Astrocyte (in vitro differentiated cells and primary cell): ENCODE measurements at places on chromosomes 12 and 14.

DNA sequence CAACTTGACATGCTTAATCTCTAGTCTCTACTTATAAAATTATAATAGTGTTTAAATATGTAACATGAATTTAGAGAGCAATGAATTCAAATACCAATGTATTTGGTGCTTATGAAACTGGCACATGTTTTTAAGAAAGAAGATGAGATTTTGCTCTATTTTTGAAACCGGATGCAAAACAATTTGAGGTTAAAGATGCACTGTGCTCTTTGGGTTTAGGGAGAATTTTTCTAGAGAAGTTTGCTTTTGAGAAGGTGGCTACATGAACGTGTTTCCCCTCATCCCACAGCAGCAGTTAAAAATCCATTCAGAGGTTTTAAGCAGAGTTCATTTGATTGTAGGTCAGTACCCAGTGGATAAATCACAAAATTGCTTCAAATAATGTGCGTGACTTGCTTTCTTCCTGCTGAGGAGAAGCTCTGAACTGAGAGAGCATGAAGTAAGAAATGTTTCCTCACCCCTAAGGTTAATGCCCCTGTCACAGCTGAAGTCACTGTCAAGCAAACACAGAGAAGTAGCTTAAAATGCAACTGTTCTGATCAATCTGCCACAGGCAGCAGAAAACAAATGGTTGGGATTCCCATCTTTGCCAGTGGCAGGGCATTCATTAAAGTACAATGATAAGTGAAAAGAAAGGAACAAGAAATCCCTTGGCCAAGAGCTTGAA, 241.9 kb upstream of the SYT1 start:
- no peaks in the 10 kb centered on the region for H3K27me3 ChIP-seq
- no peaks in the 10 kb centered on the region for H3K36me3 ChIP-seq
- DNase-seq: no peak
- H3K4me1 ChIP-seq: no peaks in the 10 kb centered on the region

- H3K4me1 ChIP-seq: no peaks in the 10 kb centered on the region
- H3K36me3 ChIP-seq: no peaks in the 10 kb centered on the region
- no peaks in the 10 kb centered on the region for H3K27me3 ChIP-seq
- H3K4me3 ChIP-seq: no peak overlapping the region
Measured at GRCh38 chr12:48512855-48513254, 12.6 kb upstream of the OR8S1 start.

GRCh38 chr14:70114621-70115156, 74.1 kb downstream of the SLC8A3 start:
- DNase-seq: no peak
- no peaks in the 10 kb centered on the region for H3K36me3 ChIP-seq
- H3K4me3 ChIP-seq: no peak overlapping the region
- H3K27me3 ChIP-seq: no peaks in the 10 kb centered on the region
- H3K4me1 ChIP-seq: no peaks in the 10 kb centered on the region

DNA sequence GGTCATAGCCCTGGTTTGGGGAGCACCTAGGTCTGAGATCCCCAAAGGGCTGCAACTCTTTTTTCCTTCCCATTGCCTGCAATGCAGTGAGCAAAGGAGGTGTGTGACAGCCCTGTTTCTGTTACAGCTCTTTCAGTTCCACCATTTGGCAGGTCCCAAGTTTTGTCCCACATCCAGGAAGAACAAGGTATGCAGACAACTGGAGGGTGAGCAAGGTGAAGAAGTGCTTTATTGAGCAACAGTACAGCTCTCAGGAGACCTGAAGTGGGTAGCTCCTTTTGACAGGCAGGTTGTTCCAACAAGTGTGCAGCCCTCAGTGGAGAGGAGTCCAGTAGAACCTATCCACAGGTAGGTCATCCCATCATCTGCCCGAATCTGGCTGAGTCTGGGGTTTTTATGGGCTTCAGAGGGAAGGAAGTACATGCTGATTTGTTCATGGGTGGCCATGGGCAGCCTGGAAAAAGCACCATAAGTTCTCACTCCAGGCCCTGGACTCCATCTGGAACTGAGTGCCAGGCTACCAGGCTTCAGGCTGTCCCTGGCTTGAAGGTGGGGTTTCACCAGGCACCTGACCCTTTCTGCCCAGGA, 62.8 kb upstream of the NAV3 start:
- no peak for DNase-seq
- no peak overlapping the region for H3K27ac ChIP-seq
- H3K27me3 ChIP-seq: no peaks in the 10 kb centered on the region
- no peaks in the 10 kb centered on the region for H3K36me3 ChIP-seq
- no peak overlapping the region for H3K4me3 ChIP-seq

DNA sequence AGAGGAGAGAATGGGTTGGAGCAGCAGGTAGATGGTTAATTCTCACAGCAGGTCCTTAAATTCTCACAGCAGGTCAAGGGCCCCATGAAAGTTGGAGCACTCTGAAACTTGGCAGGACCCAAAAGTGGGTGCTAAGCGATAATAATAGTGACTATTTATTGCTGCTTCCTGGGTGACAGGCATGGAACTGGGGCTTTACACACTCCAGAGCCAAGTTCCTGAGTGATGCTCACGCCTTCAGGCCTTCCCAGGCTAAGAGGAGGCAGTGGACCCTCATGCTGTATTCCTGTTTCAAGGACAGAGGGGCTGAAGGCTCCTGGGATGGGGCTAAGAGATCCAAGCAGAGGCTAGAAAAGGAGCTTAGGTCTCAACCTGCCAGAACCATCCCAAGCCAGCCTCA, 180.9 kb upstream of the VASH1 start:
- no peaks in the 10 kb centered on the region for H3K4me1 ChIP-seq
- H3K4me3 ChIP-seq: no peak overlapping the region
- H3K27ac ChIP-seq: no peak overlapping the region
- no peaks in the 10 kb centered on the region for H3K36me3 ChIP-seq
- no peak for DNase-seq

DNA sequence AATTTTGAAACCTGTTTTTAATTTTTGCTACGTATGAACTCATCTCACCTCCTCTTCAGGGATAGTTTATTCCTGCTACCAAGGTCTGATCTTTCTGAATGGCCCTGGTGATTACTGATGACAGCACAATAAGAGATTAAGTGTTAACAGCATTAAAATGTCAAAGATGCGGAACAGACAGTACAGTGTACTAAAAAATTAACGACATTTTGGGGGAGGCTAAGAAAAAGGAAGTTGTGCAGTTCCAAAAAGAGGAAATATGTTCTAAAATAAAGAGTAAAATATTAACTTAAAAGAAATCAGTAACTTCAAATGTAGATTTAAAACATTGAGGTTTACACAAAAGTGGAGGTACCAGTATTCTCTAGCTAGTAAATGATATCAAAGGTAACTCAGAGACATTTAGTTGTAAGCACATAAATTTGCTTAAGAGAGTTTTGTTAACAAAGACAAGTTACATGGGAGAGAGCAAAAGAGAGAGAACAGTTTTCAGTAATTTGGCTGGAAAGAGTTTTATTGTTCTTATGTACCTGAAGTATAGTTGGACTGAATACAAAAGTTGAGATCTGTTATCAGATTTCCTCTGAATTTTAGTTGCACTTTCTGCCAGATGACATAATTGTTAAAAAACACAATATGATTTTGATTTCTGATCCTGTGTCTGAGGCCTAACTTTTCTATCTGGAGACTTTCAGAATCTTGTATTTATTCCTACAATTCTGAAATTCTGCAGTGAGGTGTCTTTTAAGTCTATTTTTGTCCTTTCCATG, 4.2 kb upstream of the CLECL1 start:
- H3K4me3 ChIP-seq: no peak overlapping the region
- H3K27me3 ChIP-seq: peaks cover under 1% of the 10 kb centered on the region
- no peak for DNase-seq
- no peak overlapping the region for H3K27ac ChIP-seq

GRCh38 chr12:119363037-119363436, 28.5 kb downstream of the CCDC60 start:
- no peaks in the 10 kb centered on the region for H3K4me1 ChIP-seq
- H3K4me3 ChIP-seq: no peak overlapping the region
- no peak for DNase-seq
- H3K36me3 ChIP-seq: no peaks in the 10 kb centered on the region
- no peak overlapping the region for H3K27ac ChIP-seq
- H3K27me3 ChIP-seq: no peaks in the 10 kb centered on the region
